Chondrocyte (in vitro differentiated cells): ENCODE measurements at places on chromosomes 2 and 18. TPM values are rescaled to one million over a fixed set of nuclear protein-coding genes. Genes with fewer than 3 reads are reported as not detected.

The DPP4 gene
- 0.42 to 0.60 TPM in 2 of 3 replicates, not detected in the other for total RNA-seq

The RAD51AP2 gene
- not detected in 3 replicates for total RNA-seq

The MAB21L4 gene
- not detected in 3 replicates for total RNA-seq

The FLACC1 gene
- 1.4 to 2.1 TPM (median 1.5 TPM) in 3 replicates for total RNA-seq

The TGFA gene
- 0.21 to 0.25 TPM in 2 of 3 replicates, not detected in the other for total RNA-seq

The CLK1 gene
- 46.7 to 66.0 TPM (median 58.4 TPM) in 3 replicates for total RNA-seq

The SLC4A3 gene
- 9.7 to 17.2 TPM (median 17.2 TPM) in 3 replicates for total RNA-seq

The HOXD3 gene
- not detected in 3 replicates for total RNA-seq

The C18orf54 gene
- total RNA-seq: 3.7 to 8.2 TPM (median 4.3 TPM) in 3 replicates

The POTEI gene
- 0.07 to 1.2 TPM (median 1.0 TPM) in 3 replicates for total RNA-seq

The SATB2 gene
- 10.5 to 12.0 TPM (median 11.6 TPM) in 3 replicates for total RNA-seq

The USP40 gene
- 29.4 to 38.2 TPM (median 33.1 TPM) in 3 replicates for total RNA-seq

The CCDC148 gene
- 0.52 to 1.5 TPM (median 1.4 TPM) in 3 replicates for total RNA-seq

The PDE11A gene
- 2.1 to 6.8 TPM (median 2.4 TPM) in 3 replicates for total RNA-seq
